ENCODE measurements at places on chromosomes 2 and 18.

GRCh38 chr2:42722320-42723190, 41.4 kb downstream of the OXER1 start:
- peak; percentile 96 for DNase-seq

GRCh38 chr18:36375118-36375517, 77.6 kb downstream of the FHOD3 start:
- no peak for DNase-seq

DNA sequence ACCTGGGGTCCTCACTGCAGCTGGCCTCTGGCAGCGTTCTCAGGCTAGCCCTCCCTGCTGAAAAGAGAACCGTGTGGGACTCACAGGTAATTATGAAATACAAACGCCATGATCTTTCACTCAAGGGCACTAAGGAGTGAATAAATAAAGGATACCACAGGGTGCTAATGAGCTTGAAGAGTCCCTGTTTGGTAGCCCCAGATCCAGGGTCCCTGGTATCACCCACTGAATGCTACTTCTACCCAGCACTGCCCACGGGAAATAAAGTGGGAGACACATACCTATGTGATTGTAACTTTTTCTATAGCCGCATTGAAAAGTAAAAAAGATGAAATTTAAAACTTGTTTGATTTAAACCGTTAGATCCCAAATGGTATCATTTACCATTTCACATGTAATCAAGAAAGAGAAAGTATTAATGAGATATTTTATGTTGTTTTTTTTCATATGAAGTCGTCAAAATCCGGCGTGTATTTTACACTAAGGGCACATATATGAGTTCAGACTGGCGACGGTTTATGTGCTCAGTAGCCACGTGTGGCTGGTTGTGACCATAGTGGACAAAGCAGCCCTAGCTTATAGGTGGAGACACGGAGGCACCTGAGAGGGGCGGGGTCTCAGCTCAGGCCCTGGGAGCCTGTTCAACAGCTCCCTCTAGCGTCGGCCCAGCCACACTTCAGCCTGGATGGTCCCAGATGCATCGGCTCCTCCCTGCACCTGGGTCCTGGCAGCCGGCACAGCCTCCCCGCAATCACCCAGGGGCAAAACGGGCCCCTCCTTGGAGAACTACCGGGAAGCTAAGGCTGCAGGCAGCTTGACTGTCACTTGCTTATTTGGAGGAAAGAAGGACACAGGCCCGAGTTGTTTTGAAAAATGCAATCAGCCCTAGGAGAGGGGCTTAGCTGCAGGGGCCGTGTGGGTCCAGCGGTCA, 39.2 kb downstream of the ODC1 start:
- DNase-seq, result peak; percentile 72

DNA sequence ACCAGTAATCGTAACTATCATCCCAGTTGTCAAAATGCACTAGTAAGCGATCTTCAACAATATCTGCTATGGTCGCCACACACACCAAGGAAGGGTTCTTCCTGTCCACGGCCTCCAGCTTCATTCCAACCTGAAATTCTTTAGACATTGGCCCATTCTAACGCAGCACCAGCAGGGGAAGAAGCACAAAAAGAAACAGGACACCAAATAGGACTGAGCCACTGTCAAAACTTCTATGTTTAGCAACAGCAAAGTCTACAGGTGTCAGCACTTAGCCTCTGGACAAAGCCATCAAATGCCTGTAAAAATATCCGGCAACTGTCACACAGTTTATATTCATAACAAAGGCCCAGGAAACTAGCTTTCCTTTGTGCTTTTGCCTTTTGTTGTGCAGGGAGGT, 175.0 kb downstream of the L3MBTL4 start:
- no peak for DNase-seq

Measured in suppressor macrophage treated with lipopolysaccharide for 4 hours (primary cell).